Dermis blood vessel endothelial cell (primary cell): ENCODE measurements at places on chromosomes 3 and 15. TPM values are rescaled to one million over a fixed set of nuclear protein-coding genes. Genes with fewer than 3 reads are reported as not detected.

DNA sequence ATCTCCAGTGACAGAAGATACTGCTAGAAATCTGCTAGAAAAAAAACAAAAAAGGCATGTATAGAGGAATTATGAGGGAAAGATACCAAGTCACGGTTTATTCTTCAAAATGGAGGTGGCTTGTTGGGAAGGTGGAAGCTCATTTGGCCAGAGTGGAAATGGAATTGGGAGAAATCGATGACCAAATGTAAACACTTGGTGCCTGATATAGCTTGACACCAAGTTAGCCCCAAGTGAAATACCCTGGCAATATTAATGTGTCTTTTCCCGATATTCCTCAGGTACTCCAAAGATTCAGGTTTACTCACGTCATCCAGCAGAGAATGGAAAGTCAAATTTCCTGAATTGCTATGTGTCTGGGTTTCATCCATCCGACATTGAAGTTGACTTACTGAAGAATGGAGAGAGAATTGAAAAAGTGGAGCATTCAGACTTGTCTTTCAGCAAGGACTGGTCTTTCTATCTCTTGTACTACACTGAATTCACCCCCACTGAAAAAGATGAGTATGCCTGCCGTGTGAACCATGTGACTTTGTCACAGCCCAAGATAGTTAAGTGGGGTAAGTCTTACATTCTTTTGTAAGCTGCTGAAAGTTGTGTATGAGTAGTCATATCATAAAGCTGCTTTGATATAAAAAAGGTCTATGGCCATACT is 4.0 kb downstream of the B2M start:
- no peak for DNase-seq

GRCh38 chr15:73907035-73907408 is 19.2 kb upstream of the LOXL1 start:
- no peak for DNase-seq

PLCB2 gene
- total RNA-seq, result under 0.01 and 0.05 TPM in 2 replicates

GRCh38 chr3:149417174-149417573 is 39.7 kb upstream of the TM4SF1 start:
- no peak for DNase-seq

DNA sequence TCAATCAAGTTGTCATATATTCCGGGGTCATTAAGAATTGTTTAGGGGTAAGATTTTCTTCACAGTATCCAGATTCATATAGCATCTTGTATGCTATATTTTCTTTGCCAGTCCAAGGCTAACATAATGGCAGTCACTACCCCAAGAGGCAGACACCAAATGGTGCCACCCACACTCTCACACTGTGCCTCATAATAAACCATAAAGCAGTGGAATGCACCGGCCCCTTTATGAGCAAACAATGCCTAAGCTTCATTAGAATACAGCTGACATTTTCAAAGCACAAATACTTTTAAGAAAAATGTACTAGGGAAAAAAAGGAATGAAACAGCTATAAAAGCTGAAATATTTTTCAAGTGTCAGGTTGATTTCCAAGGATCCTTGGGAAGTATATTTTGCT is 121.6 kb downstream of the TFDP2 start:
- DNase-seq, result peak; percentile 52

DNA sequence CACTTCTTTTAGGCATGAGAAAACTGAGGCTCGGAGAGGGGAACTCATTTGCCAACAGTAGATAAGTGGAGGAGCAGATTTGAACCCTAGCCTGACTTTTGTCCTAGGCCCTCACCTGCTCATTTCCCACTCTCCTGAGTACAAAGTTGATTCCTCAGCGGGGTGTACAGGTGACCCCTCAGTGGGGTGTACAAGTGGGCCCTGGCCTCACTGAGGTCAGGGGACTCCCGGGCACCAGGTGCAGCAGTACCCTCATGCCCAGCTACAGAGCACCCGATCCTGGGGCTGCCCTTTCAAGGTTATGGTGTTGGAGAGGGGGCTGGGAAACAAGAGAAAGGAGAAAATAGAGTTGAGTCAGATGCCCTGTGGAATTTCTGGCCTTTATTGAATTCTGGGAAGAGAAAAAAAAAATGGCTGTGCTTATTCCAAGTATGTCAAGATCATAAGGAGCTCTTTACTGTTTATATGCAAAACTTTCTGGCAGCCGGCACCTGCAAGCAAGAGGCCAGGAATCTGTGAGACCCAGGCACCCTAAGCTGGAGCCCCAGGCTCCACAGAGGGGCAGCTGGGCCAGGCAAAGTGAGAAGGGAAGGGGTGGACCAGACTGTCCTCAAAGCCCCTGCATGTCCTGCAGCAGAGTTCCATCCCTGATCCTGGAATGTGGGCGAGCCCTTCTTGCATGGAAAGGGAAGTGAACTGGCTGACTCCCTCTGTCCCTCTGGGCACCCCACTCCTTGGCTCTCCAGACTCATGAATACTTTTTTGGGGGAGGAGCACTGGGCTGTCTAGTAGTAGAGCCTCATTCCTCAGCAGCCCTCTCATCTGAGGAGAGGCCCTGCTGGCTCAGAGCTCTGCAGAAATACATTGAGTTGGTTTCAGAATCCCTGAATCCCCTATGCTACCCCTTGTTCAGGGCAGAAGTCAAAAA is 43.1 kb downstream of the AMOTL2 start:
- no peak for DNase-seq
